Cerebellar nuclear complex (tissue), 1 donor: ENCODE measurements at places on chromosomes 2 and 18.
A peak's percentile ranks its signal among the peaks of the same experiment; 100 is the strongest.

DNA sequence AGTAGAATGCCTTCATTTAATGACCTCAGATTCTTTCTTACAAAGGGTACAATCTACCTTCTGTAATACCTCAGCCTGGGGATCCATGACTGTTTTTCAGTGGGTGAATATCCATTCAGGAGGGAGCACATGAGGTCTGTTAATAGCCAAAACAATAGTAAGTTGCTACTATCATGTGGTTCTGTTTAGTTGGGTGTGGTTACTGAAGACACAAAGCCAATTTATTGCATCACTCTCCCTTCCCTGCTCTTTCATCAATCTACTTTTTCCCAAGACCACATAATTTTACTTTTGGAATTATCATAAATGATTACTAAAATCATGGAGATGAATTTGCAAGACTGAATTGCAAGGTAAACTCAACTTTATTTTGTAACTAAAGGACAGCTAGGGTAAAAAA lies 254.2 kb downstream of the GALNT13 start:
- no peak for DNase-seq

GRCh38 chr2:216147172-216148131 lies 38.3 kb downstream of the XRCC5 start:
- DNase-seq = no peak

- no peak for DNase-seq
Measured at GRCh38 chr2:150688016-150688415, 200.5 kb upstream of the RND3 start.

- DNase-seq = peak; percentile 44
Measured at GRCh38 chr18:56576826-56577573, 61.4 kb downstream of the TXNL1 start.

DNA sequence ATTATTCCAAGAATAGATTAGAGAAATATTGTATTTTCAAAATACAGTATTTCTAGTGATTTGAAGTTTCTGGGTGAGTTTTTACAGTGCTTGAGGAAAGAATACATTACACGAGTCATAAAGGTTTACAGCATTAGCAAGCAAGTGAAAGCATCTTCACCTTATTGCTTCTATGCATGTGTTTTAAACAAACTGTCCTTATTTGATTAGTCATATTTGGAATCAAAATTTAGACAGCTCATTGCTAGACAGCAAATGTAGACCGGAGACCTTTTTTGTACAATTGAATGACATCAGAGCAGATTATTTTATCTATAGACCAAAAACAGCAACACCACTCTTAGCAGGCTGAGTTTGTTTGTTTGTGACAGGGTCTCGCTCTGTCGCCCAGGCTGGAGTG lies 69.2 kb downstream of the FAM161A start:
- no peak for DNase-seq

DNA sequence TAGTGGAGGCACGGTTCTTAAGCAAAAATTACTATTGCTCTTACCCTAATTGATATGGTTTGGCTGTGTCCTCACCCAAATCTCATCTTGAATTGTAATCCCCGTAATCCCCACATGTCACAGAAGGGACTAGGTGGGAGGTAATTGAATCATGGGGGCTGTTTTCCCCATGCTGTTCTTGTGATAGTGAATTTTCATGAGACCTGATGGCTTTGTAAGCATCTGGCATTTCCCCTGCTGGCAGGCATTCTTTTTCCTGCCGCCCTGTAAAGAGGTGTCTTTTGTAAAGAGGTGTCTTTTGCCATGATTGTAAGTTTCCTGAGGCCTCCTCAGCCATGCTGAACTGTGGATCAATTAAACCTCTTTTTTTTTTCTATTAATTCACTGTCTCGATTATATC lies 1691.8 kb upstream of the SLC39A10 start:
- DNase-seq = no peak
